ENCODE measurements at places on chromosomes 2 and 18.

DNA sequence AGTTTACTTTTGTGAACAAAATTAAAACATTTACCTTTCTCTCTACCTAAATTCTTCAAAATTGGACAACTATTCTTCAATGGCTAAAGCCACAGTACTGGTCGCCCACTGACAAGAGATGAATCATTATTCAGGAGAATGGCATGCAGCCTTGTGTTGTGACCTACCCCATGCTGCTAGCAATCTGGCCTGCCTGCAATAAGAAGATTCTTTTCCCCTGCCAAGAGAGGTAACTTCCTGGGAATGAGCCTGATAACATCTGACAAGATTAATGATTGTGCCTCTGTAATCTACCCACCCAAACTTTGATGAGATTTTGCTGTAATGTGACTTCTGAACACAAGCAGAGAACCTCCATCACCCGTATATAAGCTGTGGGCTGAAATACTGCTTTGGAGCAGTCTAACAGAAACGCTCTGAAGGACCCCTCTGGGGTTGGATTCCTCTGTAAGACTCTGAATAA is 47.0 kb upstream of the ST3GAL5 start:
- no peak for DNase-seq

- no peak for DNase-seq
These were observed 65.5 kb downstream of the FAM117B start for GRCh38 chr2:202700075-202700901.

DNA sequence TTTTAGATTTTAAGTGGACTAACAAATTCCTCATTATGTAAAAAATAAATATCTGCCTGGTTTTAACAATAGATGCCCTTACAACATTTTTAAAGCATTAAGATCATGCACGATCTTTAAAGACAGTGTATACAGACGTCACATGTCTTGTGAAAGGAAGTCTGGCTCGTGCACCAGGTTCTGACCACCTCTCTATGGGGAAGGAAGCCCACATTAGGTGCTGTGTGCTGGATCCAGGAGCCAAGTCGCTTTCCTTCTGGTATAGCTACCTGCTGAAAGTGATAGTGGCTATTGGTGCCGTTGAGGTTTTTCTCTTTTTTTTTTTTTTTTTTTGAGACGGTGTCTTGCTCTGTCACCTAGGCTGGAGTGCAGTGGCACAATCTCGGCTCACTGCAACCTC is 116.5 kb downstream of the NCK2 start:
- no peak for DNase-seq

- DNase-seq: no peak
These were observed 186.6 kb downstream of the MTX2 start for GRCh38 chr2:176455816-176456291.

DNA sequence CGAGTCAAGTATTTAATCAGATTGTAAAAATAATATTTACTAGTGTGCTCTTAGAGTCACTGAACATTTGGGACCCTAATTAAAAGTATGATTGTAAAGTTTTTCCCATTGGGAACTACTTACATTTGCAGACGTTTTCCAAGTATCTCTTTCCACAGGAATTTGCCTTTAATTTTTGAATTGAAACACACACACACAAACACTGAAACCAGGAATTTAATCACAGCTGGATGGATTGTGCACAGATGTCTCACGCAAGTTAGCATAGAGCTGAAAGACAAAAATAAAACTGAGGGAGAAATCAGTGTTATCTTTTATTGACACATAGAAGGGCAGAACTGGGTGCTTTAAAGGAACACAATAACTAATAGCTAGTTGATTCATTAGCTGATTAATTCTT is 230.7 kb downstream of the RND3 start:
- no peak for DNase-seq

- DNase-seq: no peak
These were observed 708.4 kb downstream of the RNF144A start for GRCh38 chr2:7625392-7626138.

GRCh38 chr2:212249451-212249850 is 289.2 kb downstream of the ERBB4 start:
- no peak for DNase-seq

DNA sequence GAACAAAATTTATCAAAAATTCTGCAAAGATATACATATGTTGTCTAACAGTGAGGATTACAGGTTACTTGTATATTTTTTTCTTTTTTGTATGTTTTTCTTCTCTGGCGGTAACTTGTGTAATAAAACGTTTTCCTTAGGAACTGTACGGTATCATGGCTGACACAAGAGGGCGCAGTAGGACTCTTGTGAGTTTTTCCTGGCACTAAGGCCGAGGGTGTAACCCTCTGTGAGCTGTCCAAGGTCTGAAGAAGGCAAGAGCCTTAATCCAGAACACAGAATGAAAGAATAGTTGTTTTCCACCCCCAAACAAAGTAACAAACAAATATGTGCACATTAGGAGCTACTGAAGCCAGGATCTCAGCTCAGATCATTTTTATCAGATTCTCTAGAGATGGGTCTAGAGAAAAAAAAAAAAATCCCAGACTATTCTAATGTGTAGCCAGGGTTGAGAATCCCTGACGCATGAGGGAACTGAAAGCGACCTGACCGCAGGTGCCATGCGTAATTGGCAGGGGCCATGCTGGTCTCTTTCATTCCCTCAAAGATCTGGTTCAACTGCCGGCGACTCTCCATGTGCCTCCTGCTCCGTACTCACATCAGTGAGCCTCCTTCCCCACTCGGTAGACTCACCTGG is 27.0 kb downstream of the TMEM200C start:
- peak; percentile 36 for DNase-seq

GRCh38 chr2:25315316-25315680 is 26.4 kb downstream of the DNMT3A start:
- DNase-seq: no peak

- peak; percentile 12 for DNase-seq
These were observed 160.3 kb upstream of the SIX2 start for GRCh38 chr2:45169339-45170190.

GRCh38 chr2:47508641-47509040 is 105.7 kb downstream of the MSH2 start:
- DNase-seq: no peak

GRCh38 chr2:95310216-95310615 is 13.1 kb downstream of the KCNIP3 start:
- no peak for DNase-seq

- no peak for DNase-seq
These were observed 6.2 kb downstream of the KCNF1 start for GRCh38 chr2:10917927-10918326.

GRCh38 chr2:150431561-150432311 is 55.7 kb downstream of the RND3 start:
- no peak for DNase-seq

- no peak for DNase-seq
These were observed 60.0 kb downstream of the DOCK10 start for GRCh38 chr2:224982226-224982625.

DNA sequence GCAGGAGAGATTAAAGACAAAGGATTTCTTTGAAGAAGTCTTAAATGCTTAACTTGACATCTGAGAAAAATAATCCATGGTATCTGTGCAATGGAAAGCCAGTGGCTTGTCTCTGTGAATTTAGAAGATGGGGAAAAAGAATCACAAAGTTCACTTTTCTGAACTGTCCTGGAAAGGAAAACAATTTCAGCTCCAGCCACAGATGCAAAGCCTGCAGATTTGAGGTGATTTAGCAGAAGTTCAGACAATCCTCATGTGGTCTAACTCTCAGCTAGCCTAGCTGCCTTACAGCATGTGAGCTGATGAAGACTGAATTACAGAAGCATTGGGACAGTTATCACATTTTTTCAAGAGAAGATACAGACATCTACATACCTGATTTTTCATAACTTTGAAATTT is 126.7 kb upstream of the ITGB6 start:
- no peak for DNase-seq

GRCh38 chr2:153604133-153604532 is 125.6 kb upstream of the RPRM start:
- DNase-seq: no peak

DNA sequence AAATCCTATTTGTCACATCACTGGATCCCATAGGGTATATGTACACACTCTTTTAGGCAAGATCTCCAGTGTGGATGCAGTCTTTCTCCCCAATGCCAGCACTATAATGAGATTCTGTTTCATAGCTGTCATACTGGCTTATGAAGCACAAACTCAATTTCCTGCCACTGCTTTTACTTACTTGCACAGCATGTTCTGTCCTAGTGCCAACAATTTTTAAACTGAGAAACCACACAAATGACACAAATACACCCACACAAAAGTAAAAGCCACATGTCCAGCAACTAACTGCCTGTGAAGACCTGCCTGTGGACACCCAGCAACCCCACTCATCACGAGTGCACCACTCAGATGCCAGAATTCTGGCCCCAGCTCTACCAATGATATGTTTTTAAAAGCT is 29.6 kb upstream of the RNU4ATAC start:
- no peak for DNase-seq

DNA sequence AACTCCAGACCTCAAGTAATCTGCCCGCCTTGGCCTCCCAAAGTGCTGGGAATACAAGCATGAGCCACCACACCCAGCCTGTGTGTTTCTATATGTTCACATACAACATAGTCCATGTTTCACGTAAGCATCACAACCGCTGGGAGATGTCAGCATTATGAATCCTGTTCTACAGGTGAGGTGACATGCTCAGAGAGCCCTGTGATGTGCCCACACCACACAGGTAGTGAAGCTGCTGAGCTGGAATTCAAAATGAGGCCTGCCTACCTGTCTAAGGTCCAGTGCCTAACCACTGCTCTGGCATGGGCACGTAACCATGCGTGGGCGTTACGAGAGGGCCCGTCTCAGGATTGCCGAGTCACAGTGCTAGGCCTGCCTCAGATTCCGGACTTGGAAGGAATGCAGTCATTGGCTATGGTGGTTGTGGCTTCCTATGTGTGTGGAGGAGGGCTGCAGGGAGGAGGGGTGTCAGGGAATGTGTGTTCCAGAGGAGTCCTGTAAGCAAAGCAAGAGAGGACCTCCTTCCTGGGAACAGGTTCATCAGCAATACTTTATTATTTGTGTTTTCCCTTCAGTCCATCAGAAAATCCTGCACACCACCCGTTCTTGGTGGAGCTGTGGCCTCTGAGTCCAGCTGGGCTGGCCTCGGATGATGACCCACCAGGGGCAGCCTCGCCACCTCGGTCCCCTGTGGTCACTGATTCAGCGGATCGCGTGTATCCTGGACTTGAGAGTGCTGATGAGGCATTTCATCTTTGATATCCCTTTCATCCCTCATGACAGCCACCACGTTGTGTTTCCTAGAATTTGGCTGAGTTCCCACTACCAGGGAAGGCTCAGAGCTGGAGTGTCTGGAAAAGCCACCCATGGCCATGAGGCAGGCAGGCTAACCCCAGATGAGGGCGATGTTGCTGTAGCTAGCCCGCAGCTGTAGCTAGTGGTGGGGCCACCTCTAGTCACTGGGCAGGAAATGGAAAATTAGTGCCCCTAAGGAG is 31.1 kb downstream of the HK2 start:
- DNase-seq: no peak

- DNase-seq: no peak
These were observed 442.5 kb upstream of the PKDCC start for GRCh38 chr2:41605311-41605710.

- DNase-seq: no peak
These were observed 601 bp downstream of the WDR35 start for GRCh38 chr2:19989342-19989666.

GRCh38 chr2:160415991-160416390 is 77.6 kb downstream of the RBMS1 start:
- no peak for DNase-seq

DNA sequence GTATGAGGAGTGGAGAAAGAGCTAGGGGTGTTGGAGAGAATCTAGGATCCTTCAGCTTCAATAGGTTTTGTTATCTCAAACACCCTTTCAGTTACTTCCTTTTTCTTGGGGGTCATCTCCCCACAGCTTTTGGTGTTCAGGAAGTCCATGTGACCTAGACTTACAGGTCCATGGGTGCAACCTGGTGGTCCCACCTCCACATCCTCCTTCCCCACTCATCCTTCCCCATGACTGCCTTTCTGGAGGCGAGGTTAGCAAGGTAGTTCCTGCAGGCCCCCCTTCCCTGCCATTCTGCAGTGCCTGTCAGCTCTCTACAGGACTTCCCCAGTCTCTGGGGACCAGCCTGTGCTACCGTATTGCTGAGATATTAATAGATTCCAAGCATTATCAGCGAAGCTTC is 107.6 kb downstream of the TMEM17 start:
- DNase-seq: no peak

GRCh38 chr2:189413249-189413648 is 28.0 kb upstream of the WDR75 start:
- no peak for DNase-seq

Data from activated naive CD8-positive, alpha-beta T cell treated with anti-CD3 and anti-CD28 coated beads, Interleukin-2, amount 50 U/mL, for 24 hours (primary cell).